ENCODE measurements at places on chromosomes 4 and X. TPM values are rescaled to one million over a fixed set of nuclear protein-coding genes. Genes with fewer than 3 reads are reported as not detected.

- H3K27ac ChIP-seq, result no peak overlapping the region
- no peaks in the 10 kb centered on the region for H3K4me1 ChIP-seq
- H3K4me3 ChIP-seq, result no peak overlapping the region
- no peaks in the 10 kb centered on the region for H3K27me3 ChIP-seq
- no peak for DNase-seq
These were observed 942.3 kb upstream of the SLIT2 start for GRCh38 chr4:19309378-19309777.

CFAP99 gene
- 0.49 TPM for total RNA-seq

DNA sequence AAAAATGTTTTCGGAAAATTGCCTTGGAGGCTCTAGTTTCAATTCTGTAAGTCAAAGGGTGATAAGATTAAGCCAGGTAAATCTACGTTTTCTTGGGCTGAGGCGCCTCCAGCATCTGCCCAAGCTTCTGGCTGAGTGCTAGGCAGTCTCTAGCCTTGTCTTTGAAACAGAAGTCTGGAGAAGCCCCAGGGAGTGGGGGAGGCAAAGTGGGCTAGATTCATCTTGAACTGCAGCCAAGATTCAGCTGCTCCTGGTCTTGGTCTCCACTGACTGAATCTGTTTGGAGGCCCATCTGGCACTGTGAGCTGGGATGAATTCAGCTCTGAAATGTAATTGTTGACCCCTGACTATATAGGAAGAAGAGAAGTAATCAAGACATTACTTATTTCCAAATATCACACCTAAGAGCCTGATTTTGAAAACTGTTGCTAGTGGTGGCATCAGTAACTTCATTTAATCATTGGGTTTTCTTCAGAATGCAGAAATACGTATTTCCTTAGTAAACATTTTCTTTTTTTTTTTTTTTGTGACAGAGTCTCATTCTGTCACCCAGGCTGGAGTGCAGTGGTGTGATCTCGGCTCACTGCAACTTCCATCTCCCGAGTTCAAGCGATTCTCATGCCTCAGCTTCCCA is 187.3 kb upstream of the LEF1 start:
- no peaks in the 10 kb centered on the region for H3K36me3 ChIP-seq
- no peak overlapping the region for H3K4me3 ChIP-seq
- H3K27me3 ChIP-seq, result no peaks in the 10 kb centered on the region
- DNase-seq, result no peak

DNA sequence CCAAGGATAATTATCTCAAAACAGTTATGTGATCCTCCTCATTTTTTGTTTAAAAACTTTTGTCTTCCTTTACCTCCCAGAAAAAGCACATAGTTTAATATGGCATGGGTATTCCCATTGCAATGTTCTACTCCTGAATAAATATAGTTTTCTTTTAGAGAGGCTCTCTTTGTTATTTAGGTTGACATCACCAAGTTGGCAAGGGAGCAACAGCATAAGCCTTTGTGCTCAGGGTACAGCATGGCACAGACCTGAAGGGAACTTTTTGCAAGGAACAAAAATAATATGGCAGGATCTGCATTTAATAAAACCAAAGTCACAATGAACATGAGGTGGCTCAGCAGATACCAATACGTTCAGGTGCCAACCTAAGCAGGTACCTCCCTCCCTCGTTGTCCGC is 47.1 kb upstream of the NPY2R start:
- no peaks in the 10 kb centered on the region for H3K4me1 ChIP-seq
- no peaks in the 10 kb centered on the region for H3K36me3 ChIP-seq
- DNase-seq, result no peak

DNA sequence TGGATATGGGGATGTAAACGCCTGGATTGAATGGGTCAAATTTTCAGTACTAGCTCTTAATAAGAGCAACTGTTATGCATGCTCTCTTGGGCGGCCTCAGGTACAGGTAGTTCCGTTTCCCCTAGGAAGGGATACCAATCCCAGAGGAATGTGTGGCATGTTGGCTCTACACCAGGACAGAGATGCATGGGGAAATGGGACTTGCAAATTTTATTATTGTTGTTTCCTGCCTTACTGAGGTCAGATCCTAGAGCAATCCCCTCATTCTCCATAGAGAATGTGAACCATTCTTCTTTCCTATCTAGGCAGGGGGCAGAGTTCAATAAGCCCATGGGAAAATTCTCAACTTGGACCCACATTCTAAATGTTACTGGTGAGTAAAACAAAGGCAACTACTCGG is 361.8 kb upstream of the FGF16 start:
- H3K36me3 ChIP-seq, result no peaks in the 10 kb centered on the region
- no peaks in the 10 kb centered on the region for H3K27me3 ChIP-seq
- no peak for DNase-seq
- H3K4me1 ChIP-seq, result no peaks in the 10 kb centered on the region
- H3K4me3 ChIP-seq, result no peak overlapping the region
- H3K27ac ChIP-seq, result no peak overlapping the region

MAGEB1 gene
- total RNA-seq, result not detected

DNA sequence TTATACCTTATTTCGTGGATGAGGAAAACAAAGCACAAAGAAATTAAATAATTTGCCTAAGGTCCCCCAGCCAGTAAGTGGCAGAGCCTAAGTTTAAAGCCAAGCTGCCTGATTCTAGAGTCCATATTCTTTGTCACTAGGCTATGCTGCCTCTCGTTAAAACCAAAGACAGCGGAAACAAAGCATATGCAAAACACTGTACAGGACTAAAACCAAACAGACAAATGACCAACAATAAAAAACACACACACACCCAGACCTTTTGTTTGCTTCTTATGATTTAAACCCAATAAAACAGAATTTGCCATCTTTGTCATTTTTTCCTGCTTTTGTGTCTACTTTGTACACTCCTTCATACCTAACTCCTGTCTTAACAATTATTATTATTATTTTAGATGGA is 10.1 kb upstream of the VSIG1 start:
- no peaks in the 10 kb centered on the region for H3K36me3 ChIP-seq
- H3K27me3 ChIP-seq, result peaks cover 5% of the 10 kb centered on the region
- no peak for DNase-seq
- H3K4me3 ChIP-seq, result no peak overlapping the region
- no peaks in the 10 kb centered on the region for H3K4me1 ChIP-seq

AR gene
- 0.98 TPM for total RNA-seq

GRCh38 chr4:6918338-6918737 is 8.7 kb downstream of the TBC1D14 start:
- H3K27ac ChIP-seq, result peak overlapping the region; percentile 87
- H3K4me3 ChIP-seq, result peak overlapping the region; percentile 8
- no peak for DNase-seq
- no peaks in the 10 kb centered on the region for H3K36me3 ChIP-seq

DNA sequence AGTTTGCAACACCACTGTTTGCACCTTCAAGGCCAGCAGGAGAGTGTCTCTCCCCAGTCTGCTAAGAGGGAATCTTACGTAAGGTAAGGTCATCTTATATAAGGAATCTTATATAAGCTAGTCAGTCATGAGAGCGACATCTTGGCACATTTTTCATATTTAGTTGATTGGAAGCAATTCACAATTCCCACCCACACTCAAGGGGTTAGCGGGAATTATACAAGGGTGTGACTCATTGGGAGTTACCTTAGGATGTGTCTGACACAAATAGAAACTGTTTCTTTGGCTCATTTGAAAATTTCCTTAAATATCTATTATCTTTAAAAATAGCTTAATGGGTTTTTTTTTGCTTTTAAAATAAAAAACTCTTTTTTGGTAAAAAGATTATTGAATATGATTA is 62.1 kb upstream of the GRPR start:
- H3K36me3 ChIP-seq, result no peaks in the 10 kb centered on the region
- no peaks in the 10 kb centered on the region for H3K4me1 ChIP-seq
- no peaks in the 10 kb centered on the region for H3K27me3 ChIP-seq

HMGN5 gene
- total RNA-seq, result 7.5 TPM

GRCh38 chrX:16155581-16156096 is 11.6 kb upstream of the MAGEB17 start:
- no peaks in the 10 kb centered on the region for H3K4me1 ChIP-seq
- H3K27ac ChIP-seq, result no peak overlapping the region
- no peaks in the 10 kb centered on the region for H3K27me3 ChIP-seq
- no peak overlapping the region for H3K4me3 ChIP-seq

DNA sequence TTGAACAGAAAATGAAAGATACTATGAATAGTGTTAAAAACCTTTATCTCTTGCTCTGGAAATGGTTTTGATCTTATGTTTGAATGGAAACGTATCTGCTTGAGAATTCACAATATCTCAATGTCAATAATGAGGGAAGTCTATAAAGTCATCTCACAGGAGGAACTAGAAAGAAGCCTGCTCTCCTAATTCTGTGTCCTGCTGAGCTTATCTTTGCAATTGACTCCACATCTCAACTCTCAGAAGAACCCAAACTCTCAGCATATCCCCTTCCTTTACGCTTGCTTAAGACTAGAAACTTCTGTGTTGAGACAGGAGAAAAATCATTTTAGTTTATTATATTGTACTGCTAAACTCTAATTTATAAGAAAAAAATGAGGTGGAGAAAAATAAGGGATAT is 8.3 kb upstream of the PF4V1 start:
- no peak overlapping the region for H3K4me3 ChIP-seq
- no peaks in the 10 kb centered on the region for H3K4me1 ChIP-seq
- DNase-seq, result no peak
- H3K36me3 ChIP-seq, result no peaks in the 10 kb centered on the region

PABPC1L2B gene
- not detected for total RNA-seq

DNA sequence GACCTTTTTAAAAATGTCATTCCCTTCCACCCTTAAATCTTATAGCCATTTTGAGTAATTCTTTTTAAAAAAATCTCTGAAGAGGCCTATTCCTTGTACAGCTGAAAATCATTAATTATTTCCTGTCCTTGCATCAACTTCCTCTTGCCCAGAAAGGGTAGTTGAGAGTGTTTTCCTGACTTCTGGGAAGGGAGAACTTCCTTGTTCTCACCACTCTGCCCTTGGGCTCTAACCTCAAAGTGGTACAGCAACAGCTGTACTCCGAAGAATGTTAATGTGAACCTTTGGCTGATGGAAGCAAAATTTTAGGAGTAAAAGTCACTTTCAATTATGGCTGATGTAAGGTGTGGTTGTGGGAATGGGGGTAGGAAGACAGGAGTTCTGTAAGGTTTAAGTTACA is 15.1 kb upstream of the FABP2 start:
- DNase-seq, result no peak
- no peaks in the 10 kb centered on the region for H3K36me3 ChIP-seq
- H3K4me3 ChIP-seq, result no peak overlapping the region

- H3K36me3 ChIP-seq, result no peaks in the 10 kb centered on the region
- DNase-seq, result no peak
- no peaks in the 10 kb centered on the region for H3K27me3 ChIP-seq
- no peak overlapping the region for H3K4me3 ChIP-seq
- H3K27ac ChIP-seq, result no peak overlapping the region
- H3K4me1 ChIP-seq, result no peaks in the 10 kb centered on the region
These were observed 110.2 kb upstream of the WDR1 start for GRCh38 chr4:10226756-10227155.

MAGEA11 gene
- total RNA-seq, result not detected

DNA sequence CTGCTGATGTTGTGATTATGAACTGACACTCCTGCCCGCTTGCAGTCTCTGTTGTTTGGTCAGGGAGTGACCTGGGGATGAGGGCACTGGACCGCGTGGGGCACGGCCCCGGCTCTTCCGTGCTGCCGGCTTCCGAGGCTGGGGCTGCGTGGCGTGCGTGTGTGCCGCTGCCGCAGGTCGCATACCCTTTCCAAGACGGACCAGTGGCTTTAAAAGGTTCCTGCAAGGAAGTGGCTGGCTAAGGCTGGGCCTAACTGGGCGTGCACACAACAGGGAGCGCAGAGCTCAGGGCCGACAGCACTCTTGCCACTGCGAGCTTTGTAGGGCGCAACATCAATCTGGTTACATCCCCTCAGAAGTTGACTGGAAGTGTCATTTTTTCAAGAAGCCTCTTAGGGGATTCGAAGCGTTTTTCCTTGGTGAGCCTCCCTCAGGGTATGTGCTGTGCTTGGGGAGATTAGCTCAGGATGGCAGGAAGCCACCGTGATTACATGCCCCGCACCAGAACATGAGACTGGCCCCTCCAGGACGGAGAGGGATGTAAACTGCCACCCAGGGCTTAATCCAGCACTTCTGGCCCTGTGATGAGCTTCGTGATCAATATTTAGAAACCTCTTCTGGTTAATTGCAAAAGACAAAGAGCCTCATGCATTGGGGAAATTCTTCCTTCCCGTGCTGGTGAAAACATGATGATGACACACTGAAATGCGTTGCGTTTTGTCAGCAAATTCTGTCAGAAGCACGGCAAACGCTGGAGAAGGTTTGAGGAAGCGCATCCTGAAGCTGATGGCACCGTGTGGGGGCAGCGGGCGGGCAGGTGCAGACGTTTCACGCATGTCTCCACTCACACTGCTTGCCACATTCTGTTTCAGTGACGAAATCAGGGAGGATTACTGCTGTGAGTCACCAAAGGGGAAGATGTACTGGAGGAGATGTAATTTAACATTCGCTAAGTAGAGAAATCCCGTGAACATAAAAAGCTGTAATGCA is 11.1 kb downstream of the MAEA start:
- H3K27ac ChIP-seq, result peak overlapping the region; percentile 57
- no peak overlapping the region for H3K4me3 ChIP-seq

GRCh38 chrX:113973706-113974105 is 610.2 kb upstream of the HTR2C start:
- H3K36me3 ChIP-seq, result no peaks in the 10 kb centered on the region
- H3K27me3 ChIP-seq, result no peaks in the 10 kb centered on the region
- no peak overlapping the region for H3K27ac ChIP-seq
- H3K4me3 ChIP-seq, result no peak overlapping the region

- no peak for DNase-seq
- no peak overlapping the region for H3K27ac ChIP-seq
- H3K36me3 ChIP-seq, result no peaks in the 10 kb centered on the region
- H3K27me3 ChIP-seq, result no peaks in the 10 kb centered on the region
- no peak overlapping the region for H3K4me3 ChIP-seq
- H3K4me1 ChIP-seq, result no peaks in the 10 kb centered on the region
These were observed 21.1 kb downstream of the AIFM1 start for GRCh38 chrX:130144509-130144908.

DNA sequence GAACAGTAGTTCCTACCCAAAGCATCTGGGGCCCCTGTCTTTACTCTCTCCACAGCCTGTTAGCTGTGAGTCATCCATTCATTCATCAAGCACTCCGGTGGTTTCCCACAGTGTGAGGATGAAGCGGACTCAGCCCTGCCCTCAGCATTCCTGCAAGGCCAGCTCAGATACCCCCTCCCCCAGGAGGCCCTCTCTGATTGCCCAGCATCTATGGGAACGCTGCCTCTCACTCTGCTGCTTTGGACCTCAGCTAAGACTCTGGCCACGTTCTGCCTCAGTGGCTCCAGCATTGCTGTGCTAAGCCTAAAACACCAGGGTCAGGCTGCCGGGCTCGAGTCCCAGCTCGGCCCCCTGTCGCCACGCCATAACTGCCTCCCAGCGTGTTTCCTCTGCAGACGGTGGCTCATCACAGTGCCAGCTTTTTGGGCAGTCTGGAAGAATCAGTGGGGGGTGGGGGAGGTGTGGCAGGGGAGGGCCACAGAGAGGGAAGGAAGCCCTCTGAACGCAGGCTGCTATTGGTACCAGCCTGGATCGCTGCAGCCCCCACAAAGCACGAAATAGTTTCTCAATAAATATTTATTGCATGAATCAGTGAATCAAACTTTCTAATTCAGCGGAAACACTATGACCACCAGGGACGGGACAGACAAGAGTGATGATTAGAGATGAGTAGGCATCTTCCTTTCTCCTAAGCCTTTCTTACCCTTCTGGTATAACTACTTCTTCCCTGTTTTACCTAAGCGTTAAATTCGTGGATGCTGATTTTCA is 74.4 kb downstream of the SORCS2 start:
- no peak for DNase-seq
- no peaks in the 10 kb centered on the region for H3K27me3 ChIP-seq
- H3K27ac ChIP-seq, result no peak overlapping the region

All from colonic mucosa (tissue), 4 donors.